Stimulated activated CD8-positive, alpha-beta memory T cell treated with anti-CD3 and anti-CD28 coated beads, Interleukin-15, amount 100 ng/mL, for 1 hour (primary cell): ENCODE measurements at places on chromosomes 1 and 21.

- DNase-seq: no peak
These were observed 36.5 kb upstream of the KCNJ15 start for GRCh38 chr21:38220270-38220737.

DNA sequence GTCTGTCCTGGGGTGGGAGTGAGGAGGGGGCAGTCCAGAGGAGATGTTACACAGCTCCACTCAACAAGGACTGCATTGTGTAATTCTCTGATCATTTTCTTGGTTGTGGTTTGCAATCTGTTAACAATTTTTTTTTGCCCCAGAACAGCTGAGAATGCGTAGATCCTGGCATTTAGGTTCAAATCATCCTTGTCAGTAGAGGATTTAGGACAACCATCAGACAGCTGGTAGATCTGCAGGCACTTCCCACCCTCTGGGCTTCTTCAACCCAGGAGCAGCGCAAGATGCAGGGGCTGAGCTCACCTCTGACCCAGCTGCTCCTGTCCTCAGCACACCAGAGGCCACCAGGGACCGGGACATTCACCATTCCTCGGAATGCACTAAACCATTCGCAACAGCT lies 13.5 kb downstream of the BCAR3 start:
- DNase-seq: no peak

DNA sequence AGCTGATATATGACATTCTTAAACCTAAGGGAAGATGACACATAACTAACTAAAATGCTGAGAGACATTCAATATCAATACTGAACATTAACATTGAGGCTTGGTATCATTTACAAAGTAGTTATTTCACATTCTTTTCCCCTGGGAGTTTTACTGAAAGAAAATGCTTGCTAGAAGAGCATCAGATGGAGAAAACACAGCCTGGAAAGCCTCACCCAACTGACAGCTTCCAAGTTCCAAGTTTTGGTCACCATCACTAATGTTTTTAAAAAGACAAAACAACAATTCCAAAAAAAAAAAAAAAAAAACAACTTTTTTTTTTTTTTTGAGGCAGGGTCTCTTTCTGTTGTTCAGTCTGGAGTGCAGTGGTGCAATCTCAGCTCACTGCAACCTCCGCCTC lies 80.6 kb downstream of the DSCAM start:
- DNase-seq: no peak

DNA sequence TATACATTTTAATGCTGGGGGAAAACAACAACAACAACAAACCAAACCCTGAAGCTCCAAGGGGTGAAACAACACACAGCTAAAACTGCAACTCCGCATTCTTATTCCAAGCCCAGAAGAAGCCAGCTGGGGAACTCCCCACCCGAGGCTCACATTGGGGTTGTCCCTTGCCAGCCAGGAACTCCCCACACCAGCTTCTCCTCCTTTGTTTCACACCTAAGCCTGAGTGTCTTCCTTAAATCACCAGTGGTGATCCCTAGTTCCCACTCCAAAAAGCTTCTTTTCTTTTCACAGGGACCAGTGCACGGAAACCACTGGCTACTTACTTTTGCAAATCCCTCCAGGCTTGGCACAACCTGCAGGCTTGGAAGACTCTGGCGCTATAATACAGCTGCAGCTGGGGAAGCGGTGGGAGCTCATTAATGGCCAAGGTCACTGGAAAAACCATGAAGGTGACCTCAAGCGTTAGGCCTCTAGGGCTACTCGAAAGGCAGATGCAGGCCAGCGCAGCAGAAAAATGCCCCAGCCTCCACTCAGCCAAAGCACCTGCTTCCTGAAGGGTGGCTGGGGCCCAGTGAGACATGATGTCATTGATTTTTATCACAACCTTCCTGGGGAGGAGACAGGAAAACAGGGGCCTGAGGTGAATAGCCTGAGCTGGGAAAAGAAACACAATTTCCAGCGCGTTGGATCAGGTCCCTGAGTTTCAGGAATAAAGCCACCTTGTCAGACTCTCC lies 40.1 kb downstream of the TLR5 start:
- DNase-seq: no peak

- DNase-seq: no peak
These were observed 247.5 kb downstream of the NRIP1 start for GRCh38 chr21:14817311-14817710.

DNA sequence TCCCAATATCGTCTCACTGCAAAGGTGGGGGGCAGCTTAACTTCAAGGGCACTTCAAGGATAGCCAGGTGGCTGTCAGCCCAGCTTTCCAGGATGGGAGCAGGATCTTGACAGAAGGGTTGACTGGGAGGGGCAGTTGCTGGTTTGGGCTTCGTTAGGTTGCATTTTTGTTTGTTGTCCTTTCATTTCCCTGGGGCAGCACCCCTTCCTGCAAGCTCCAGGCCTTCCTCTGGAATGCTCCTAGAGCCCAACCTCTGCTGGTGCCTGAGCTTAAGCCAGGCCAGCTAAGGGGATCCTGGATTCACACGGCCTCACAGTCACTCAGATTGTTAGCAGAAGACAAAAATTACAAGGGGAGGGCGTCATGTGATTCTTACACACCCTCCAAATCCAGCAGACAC lies 4.1 kb upstream of the OLIG2 start:
- DNase-seq: no peak

- no peak for DNase-seq
These were observed 156.3 kb downstream of the SNX7 start for GRCh38 chr1:98817821-98818220.
